ENCODE measurements at places on chromosomes 5 and 9.

DNA sequence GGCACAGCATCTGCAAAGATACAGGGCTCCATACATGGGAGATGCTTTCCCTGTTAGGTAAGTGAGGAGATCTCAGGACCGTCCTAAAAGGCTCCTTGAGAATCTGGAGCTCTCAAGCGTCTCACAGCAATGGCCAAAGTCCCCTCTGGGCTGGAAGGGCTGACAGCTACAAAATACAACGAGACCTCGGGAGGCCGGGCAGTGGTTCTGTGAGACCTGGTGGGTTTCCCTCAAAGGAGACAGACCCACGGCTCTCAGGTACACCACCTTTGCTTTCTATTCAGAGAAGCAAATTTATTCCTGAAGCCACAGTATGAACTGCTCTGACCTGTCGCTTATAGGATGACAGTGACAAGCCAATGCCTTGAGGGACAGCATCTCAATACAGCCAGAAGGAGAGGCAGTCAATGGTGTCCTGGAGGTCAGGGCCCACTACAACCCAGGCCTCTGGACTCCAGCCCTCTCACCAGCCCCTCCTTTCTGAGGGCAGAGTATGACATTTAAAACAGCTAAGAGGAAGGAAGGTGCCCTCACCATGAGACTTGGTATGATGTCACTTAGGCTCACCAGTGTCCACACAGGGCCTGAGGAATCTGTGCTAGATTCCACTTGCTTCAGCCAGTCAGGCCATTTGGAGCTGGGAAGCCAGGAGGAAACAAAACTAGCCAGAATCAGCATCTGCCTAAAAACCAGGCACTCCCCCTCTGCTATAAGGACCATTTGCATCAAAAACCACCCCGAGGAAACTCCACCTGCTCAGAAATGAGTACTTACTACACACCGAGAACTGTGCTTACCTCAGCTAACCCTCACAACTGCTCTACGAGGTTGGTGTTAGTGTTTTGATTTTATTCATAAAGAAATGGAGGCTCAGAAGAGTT is 86.5 kb upstream of the FSTL4 start:
- no peak for DNase-seq

- DNase-seq, result peak; percentile 46
Measured at GRCh38 chr5:175657593-175658271, at the start of gene HRH2. TSS of gene HRH2 (plus strand) at chr5:175658071. CDS start at chr5:175683234, 25,163 bp downstream.

DNA sequence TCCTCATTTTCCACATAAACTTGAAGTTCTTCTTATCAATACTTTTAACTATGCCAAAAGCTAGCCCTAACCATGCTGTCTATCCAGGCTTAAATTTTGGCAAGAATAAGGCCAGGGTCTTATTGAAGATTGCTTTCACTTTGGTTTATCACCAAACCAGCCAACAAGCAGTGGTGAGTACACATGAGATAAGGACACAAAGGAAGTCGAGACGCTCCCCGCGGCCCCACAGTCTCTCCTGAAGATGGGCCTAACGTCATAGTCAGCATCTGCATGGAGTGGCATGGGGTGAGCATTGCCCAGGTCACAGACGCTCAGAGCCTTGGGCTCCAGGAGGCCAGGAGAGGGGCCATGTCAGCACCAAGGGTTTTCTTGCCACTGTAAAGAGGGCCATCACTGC is 80.3 kb downstream of the ATPSCKMT start:
- no peak for DNase-seq

- no peak for DNase-seq
Measured at GRCh38 chr5:158786390-158786789, 313.3 kb downstream of the EBF1 start.

DNA sequence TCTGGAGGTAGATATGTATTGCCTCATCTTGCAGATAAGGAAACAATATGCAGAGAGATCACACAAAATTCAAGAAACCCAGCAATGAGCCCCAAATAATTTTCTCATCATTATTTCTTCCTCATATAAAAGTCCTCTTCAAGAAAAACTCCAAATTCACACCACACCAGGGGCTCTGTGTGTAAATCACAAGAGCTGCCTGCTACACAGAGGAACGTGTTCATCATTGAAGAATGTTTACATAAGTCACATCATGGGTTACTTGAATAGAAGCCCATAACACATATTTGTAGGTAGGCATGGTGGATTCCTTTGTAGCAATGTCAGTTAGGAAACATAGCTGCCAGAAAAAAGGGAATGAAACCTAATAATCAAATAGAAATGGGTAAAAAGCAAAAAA is 308.1 kb upstream of the TLE4 start:
- no peak for DNase-seq

DNA sequence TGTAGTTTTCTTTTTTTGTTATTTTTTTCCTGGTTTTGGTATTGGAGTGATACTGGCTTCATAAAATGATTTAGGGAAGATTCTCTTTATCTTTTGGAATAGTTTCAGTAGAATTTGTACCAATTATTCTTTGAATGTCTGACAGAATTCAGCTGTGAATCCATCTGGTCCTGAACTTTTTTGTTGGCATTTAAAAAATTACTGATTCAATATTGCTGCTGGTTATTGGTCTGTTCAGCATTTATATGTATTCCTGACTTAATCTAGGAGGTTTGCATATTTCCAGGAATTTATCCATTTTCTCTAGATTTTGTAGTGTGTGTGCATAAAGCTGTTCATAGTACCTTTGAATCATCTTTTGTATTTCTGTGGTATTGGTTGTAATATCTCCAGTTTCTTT is 100.2 kb downstream of the NXNL2 start:
- no peak for DNase-seq

DNA sequence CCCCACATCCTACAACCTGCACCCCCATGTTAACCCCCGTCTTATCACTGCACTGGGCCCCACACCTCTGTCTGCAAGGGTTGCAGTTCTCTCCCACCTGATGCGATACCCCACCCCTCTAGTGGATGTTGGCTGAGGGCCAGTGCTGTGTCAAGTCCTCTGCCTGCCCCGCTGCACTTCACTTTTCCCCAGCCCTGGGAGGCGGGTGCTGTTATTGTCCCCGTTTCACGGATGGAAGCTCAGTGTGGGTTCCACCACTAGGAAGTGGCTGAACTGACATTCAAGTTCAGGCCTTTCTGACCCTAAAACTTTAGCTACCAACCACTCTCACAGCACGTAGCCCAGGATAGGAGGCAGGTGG is 3.5 kb downstream of the SNCB start:
- no peak for DNase-seq

DNA sequence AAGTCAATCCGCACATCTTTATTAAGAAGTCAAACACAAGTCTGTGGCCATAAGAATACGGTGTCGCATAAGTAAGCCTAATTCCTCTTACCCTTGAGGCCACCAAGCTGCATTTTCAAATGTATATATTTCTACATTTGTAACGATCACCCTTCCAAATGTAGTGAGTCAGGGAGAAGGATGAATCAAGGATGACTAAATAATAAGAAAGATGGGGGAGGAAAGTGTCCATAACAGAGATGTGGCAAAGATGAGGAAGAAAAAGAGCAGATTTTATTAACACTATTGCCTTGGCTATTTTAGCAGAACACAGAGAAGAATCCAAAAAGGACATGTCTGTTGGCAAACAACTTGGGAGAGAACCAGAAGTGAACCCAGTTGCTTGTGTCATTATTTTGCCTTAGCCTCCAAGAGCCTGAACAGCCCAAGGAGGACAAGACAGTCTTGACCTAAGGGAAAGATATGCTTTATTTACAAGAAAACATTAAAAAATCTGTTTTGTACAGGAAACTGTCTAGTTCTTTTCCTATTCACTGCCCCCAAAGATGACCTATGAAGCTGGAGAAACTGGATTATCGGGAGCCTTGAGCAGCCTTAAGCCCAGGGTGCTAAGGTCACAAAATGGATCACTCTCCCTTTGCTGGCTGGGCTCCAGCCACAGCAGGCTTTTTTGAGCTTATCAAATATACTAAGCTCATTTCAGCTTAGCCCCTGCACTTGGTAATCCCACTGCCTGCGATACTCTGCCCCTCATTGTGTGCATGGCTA is 101.5 kb downstream of the PLCXD3 start:
- no peak for DNase-seq

DNA sequence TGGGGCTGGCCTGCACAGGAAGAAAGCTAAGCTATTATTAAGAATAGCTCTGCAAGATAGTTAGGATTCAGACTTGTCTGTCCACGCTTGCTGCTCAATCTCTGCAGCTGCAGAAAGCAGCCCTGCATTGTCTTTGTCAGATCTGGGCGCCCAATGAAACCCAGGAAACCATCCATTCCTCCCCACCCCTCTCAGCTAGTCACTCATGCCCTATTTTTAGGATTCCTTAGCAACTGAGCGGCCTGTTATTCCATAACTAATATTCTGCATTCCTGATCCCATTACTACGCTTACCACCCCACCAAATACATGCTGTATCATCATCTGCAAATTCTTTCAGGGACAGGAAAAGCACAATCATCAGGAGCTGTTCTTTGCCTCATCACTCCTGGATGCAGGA is 52.9 kb upstream of the APC start:
- no peak for DNase-seq

- DNase-seq, result no peak
Measured at GRCh38 chr9:114390952-114391351, 3.2 kb upstream of the AKNA start.

GRCh38 chr9:6488395-6488794 is 75.4 kb downstream of the UHRF2 start:
- no peak for DNase-seq

- DNase-seq, result no peak
Measured at GRCh38 chr5:6909901-6910300, 196.7 kb downstream of the TENT4A start.

- DNase-seq, result no peak
Measured at GRCh38 chr5:78544561-78545201, 103.9 kb downstream of the LHFPL2 start.

DNA sequence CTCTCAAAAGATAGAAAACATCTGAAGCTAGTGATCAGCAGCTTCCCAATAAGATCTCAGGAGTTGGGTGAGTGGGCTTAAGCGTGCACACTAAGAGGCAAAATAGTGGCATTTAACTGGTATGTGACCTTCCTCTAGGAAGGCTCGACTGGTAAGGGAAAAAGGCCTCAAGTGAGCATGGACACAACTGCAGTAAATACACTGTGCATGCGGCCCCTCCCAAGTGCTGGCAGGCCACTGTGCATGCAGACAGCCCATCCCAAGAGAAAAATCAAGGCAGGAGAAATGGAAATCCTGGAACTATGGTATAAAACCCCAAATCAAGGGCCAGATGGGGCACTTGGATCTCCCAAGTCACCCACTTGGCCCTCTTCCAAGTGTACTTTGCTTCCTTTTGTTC is 112.7 kb downstream of the SMC2 start:
- no peak for DNase-seq

GRCh38 chr5:142475102-142475513 is 150.3 kb upstream of the SPRY4 start:
- DNase-seq, result no peak

GRCh38 chr5:102627315-102627714 is 127.8 kb upstream of the PAM start:
- DNase-seq, result no peak

GRCh38 chr5:95715799-95716461 is 15.2 kb upstream of the RHOBTB3 start:
- no peak for DNase-seq

- DNase-seq, result no peak
Measured at GRCh38 chr5:150492621-150493020, 15.3 kb upstream of the NDST1 start.

DNA sequence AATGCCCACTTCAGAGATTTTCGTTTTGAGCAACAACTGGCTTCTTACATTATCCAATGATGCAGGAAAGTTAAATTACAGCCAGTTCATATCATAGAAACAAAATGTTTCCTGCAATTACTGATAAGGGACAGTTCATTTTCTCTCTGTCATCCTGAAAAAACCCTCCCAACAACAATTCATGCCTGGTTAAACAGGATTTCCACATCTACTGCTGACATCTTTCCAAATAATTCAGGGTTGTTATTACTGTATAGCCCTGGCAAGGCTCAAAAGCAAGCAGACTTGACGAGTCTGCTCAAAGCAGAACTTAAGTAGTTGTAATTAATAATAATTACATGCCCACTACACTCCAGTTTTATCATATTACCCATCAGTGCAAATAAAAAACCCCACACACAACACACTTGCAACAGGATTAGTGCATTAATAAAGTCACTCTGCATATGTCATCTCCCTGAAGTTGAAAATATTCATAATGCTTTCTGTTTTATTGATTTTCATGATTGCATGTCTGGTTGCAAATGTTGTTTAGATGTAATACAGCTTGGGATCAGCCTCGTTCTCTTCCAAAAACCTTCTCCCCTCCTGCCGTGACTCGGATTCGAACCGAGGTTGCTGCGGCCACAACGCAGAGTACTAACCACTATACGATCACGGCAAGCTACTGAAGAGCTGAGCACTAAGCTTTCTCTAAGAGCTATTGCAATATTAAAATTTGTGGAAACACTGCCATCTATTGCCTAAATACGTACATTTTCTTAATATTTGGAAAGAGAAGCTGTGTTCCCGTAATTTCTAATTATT is 119.6 kb upstream of the NFIB start:
- DNase-seq, result no peak

- DNase-seq, result no peak
Measured at GRCh38 chr5:143886651-143887638, 75.0 kb downstream of the HMHB1 start.

DNA sequence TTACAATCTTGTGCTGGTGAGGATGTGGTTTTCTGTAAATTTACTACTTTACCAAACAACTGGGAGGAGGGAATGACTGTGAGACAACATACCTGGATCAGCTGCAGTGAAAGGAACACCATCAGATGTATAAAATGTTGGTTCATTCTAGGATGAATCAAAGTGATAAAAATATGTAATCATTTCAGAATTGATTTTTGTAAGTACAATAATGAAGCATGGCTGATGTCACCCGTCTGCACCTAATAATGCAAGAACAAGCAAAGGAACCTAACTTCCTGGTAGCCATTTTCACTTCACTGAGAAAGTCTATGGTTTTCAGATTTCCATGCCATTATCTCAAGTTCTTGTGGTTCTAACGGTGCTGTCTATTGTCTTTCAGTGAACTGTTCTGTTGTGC is 18.7 kb upstream of the C5orf34 start:
- no peak for DNase-seq

DNA sequence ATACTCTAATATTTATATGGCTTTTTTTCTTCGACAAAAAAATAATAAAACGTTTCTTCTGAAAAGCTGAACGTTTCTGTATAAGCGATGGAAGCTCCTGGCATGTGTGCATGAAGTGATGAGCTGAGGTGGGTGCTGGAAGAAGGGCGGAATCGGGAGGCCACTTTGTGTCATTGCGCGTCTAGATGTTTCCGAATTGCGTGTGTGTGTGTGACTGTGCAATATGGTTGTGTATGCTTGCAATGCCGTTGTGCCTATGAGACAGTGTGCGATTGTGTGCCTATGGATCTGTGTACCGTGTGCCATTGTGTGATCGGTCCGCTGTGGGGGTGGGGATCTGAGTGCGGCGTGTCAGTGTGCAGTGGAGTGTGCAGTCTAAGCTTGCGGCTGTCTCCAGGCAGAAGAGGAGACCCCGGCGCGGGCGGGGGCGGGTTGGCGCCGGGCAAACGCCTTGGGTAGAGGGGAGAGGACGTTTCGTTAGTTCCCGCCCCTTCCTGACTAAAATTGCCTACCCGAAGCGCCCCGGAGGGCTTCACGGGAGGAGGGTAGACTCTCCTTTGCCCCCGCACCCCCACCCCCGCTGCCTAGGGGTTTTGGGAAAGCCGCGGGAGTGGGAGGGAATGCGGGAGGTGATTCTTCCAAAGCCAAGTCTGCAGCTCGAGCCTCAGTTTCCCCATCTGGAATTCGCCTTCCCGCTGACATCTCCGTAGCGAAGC is 24.2 kb downstream of the PCDHGC5 start:
- DNase-seq, result peak; percentile 32
